ENCODE measurements at places on chromosomes 4 and X.

DNA sequence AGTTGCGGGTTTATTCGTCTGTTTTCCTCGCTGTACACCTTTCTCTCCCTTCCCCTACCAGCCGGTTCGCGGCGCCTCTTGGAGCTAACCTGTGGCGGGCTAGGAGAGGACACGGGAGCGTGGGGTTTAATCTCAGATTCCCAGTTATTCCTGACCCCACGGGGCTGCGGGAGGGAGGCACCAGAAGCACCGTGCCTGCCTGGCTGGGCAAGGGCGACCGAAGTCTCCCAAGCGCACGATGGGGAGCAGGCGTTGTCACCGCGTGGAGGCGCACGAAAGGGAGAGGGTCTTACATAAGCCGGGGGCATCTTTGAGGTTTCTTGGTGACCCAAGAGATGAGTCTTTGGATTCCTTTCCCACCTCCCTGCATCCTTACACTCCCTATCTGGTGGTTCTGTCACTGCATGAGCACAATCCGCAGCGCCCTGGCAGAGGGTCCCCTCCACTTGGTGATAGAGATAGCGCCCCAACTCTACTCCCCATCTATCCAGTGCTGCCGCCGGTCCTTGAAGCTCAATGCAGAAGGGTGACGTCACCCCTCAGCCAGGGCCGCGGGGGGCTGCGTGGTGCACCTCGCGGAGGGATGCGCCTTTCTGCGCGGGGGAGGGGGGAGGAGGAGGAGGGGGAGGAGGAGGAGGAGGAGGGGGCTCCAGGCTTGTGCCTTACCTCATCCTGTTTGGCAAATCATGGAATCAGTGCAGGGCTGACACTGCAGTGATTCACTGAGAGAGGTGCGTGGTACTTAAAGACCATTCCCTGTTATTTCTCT, 793 bp downstream of the TSPAN7 start:
- no peaks in the 10 kb centered on the region for H3K36me3 ChIP-seq
- H3K27me3 ChIP-seq = no peaks in the 10 kb centered on the region
- H3K4me3 ChIP-seq = no peak overlapping the region
- no peak for DNase-seq
- no peaks in the 10 kb centered on the region for H3K4me1 ChIP-seq

DNA sequence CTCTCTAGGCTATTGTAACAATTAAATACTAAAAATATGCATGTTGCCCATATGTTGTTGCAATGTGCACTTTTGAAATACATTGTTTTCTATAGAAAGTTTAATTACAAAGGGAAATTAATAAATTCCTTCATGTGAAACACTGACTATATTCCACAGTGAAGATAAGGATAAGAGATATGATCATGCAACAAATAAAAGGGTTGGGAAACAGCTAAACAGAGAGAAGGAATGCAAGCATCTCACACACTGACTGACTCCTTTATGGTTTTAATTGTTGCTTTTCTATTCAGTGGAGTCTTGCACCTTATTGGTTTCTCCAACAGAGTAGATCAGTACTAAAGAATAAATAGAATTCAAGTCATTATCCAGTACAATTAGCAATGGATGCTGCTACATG, 37.8 kb downstream of the ELOVL6 start:
- no peak for DNase-seq
- no peak overlapping the region for H3K27ac ChIP-seq
- no peaks in the 10 kb centered on the region for H3K27me3 ChIP-seq
- no peak overlapping the region for H3K4me3 ChIP-seq
- H3K36me3 ChIP-seq = peaks cover 57% of the 10 kb centered on the region

DNA sequence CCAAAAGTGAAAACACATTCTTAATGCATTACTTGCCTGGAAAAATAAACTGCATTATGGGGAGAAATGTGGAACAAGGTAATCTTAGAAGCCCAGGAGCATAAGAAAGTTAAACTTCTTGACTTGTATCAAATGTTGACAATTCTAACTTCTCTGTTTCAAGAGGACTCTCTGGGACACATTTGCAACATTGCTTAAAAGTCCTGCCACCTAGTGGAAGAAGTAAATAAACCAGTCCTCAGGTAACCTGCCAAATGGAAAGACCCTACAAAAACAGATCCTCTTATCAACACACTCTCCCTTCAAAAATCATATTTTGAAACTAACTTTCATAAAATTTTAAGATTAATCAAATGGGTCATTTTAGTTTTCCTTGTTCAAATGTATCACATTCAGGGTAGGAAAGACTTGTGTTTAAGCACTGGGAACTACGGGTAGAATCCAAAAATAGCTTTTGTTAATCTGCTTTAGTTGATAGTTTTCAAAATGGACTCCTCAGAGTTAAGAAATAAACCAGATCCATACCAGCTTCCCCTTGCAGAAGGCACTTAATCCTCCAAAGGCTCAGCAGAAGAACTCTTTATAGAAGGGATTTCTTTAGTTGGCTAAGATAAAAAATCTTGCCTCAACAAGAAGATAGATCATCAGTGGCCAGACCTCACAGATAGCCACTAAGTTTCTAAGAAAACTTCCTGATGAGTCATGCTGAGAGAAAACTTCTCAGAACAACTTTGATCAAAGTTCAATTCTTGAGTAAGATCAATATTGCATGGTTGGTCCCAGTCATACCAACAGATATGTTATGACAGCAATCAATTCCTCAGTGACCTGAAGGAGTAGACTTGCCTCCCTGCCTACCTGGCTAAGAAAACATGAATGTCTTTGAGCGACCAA, 141.7 kb downstream of the HHIP start:
- peak; percentile 77 for DNase-seq
- no peaks in the 10 kb centered on the region for H3K36me3 ChIP-seq
- H3K27ac ChIP-seq = no peak overlapping the region
- no peaks in the 10 kb centered on the region for H3K27me3 ChIP-seq
- H3K4me1 ChIP-seq = no peaks in the 10 kb centered on the region

GRCh38 chrX:72536542-72536941, 36.1 kb downstream of the HDAC8 start:
- H3K36me3 ChIP-seq = no peaks in the 10 kb centered on the region
- no peak overlapping the region for H3K4me3 ChIP-seq
- no peaks in the 10 kb centered on the region for H3K27me3 ChIP-seq
- no peaks in the 10 kb centered on the region for H3K4me1 ChIP-seq
- no peak overlapping the region for H3K27ac ChIP-seq

- no peak overlapping the region for H3K27ac ChIP-seq
- no peaks in the 10 kb centered on the region for H3K27me3 ChIP-seq
- no peaks in the 10 kb centered on the region for H3K36me3 ChIP-seq
- H3K4me1 ChIP-seq = peaks cover 3% of the 10 kb centered on the region
- DNase-seq = no peak
- H3K4me3 ChIP-seq = peak overlapping the region; percentile 16
These were observed 491 bp downstream of the ARHGEF6 start for GRCh38 chrX:136780241-136780640.

GRCh38 chrX:111170017-111170416, 74.0 kb downstream of the PAK3 start:
- no peaks in the 10 kb centered on the region for H3K27me3 ChIP-seq
- no peak overlapping the region for H3K4me3 ChIP-seq
